ENCODE measurements at places on chromosomes 7 and 10.

GRCh38 chr10:127293640-127294039, 97.2 kb upstream of the INSYN2A start:
- no peak for DNase-seq

GRCh38 chr7:154627646-154628290, 375.2 kb downstream of the PAXIP1 start:
- DNase-seq: no peak

GRCh38 chr7:22882106-22882505, 59.5 kb upstream of the TOMM7 start:
- DNase-seq: no peak

- DNase-seq: no peak
Measured at GRCh38 chr7:1703871-1704810, 34.1 kb downstream of the ELFN1 start.

- no peak for DNase-seq
Measured at GRCh38 chr7:29748286-29749099, 57.8 kb upstream of the WIPF3 start.

DNA sequence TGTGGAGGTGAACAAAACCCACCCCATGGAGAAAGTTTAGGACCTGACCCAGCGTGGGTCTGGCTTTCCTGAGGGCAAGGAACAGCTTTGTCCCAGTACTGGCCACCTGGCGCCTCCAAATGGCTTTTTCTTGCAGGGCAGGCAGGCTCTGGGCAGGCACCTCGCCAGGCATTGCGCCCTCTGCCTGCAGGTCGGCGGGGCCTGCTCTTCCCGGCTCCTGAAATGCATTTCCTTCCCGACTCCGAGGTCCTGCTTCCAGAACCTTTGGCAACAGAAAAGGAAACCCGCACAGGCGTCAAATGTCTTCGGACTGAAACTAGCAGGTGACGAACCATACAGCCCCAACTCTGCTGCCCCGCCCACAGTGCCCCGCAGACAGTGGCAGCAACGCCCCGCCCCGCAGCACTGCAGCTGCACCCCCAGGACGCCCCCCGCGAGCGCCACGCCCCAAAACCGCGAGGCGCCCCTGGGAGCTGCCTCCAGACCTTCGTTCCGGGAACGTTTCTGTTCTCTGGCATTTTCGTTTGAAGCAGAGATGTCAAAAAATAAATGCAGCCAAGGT, 65.5 kb downstream of the C10orf143 start:
- no peak for DNase-seq

GRCh38 chr10:129319934-129320333, 147.1 kb upstream of the MGMT start:
- no peak for DNase-seq

DNA sequence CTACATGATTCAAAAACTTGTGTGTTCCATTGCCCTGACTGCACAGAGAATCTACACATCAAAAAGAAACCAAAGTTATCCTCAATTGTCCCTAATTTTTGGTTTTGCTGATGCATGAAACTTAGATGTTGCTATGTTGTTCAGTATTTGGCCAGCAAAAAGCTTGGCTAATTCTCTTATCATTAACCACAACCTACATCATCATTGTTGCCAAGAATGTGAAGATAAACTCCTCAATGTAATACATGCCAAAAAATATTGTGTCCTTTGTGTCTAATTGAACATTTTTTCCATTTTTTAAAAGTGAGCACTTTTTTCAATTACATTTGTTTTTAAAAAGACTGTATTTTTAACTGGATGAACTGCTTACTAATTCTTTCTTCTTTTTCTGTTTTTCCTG, 268.0 kb upstream of the SEMA3D start:
- no peak for DNase-seq

DNA sequence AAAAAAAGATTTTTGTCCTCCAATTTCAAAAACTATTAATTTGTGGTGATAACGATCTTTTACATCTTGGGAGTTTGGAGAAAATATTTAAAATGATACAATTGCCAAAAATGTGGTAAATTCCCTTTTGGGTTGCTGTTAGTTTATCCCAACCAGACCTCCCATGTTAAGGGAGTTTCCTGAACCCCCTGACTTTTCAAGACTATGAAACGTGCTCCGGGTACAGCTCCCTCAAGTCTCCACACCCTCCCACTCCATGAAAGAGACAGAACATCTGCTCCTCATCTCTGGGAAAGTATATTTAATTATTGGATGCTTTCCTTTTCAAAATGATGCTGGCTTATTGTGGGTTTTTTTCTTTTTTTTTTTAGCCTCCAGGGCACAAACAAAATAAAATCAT, 534.6 kb upstream of the NRP1 start:
- no peak for DNase-seq

DNA sequence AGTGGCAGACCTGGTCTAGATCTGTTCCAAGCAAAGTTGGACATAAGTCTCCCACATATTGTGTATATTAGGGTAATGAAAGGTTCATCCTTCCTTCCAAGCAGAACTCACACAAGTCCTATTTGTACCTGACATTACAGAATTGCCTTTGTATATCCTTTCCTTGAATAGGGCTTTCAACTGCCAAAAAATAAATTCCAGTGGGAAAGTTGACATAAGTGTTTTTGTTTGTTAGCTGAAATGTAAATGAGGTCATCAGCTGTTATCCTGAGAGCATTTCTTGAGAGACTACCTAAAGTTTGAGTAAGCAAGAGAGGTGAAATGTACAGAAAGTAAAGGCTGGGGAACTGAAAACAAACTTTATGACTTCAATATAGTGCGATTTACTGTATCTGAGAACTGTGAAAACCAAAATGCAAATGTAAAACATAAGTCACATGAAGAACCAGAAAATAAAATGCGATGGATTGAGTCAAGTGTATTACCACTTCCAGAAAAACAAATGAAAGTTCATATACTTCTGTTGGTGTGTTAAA, 527.3 kb upstream of the SEMA3D start:
- no peak for DNase-seq

DNA sequence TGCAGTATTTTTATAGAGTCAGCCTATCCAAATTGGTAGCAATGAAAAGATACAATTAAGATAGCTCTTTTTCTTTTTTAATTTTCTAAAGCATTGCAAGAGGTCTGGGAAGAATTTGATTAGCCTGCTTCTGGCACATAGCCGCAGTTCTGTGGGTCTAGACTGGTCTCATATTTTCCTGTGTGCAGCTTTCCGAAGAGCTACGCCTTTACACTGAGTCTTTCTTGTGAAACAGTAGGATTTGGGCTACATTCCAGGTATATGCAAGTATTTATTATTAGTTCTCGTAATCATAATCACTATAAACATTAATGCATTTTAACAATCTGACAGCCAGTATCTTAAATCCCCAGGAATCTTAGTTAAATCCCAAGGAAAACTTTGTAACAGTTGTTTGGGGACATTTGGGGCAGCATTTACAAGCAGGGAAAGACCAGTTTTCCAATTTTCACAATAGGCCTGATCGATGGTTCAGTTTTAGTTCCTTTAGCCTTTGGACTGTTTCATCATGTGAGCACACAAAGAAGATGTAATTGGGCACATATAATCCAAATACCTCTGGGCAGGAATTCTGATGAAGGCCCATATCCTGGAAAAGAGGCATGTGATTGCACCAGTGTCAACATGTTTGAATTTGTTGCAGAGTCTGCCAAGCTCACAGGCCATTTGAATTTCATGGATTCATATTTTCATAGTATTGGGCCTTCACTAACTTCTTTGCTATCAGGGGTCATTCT, 287.3 kb downstream of the INHBA start:
- DNase-seq: no peak

- DNase-seq: no peak
Measured at GRCh38 chr7:129066290-129067131, 11.6 kb upstream of the TNPO3 start.

GRCh38 chr10:29981510-29981909, 77.9 kb downstream of the JCAD start:
- no peak for DNase-seq

DNA sequence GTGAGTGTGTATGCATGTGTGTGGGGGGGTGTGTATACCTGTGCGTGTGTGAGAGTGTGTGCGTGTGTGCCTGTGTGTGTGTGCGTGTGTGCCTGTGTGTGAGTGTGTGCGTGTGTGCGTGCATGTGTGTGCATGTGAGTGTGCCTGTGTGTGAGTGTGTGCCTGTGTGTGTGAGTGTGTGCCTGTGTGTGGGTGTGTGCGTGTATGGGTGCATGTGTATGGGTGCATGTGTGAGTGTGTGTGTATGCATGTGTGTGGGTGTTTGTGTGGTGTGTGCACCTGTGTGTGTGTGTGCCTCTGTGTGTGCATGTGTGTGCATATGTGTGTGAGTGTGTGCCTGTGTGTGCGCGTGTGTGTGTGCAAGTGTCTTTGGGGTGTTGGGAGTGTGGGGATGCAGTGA, 6.4 kb downstream of the ANTXRL start:
- DNase-seq: no peak
